ENCODE measurements at places on chromosomes 11 and 22.

DNA sequence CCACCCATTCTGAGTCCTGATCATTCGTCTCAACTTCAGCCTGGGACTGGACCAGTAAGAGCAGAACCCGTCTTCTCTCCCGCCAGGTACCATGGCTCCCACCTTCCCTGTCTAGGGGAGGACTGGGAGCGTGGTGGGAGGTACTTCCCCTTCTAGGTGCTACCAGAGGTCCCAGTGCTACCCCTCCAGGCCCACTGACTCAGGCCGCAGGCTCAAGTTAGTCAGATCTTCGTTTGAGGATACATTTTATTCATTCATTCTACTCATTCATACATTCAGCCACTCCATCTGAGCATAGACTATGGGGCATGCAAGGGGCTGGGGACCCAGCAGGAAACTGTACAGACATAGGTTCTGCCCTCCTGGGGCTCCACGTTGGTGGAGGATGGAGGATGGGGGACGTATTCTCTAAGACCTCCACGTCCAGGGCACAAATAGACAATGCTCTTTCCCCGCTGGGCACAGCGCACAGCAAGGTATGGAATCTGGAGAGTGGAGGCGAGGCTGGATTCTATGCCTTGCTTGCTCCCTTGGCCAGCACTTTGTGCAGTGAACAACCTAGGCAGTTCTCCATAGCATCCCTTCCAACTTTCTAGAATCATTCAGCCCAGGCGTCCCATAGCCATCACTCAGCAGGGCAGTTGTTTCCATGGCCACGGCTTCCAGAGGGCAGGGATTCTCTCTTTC lies 1.0 kb upstream of the RAB3IL1 start:
- no peak for DNase-seq

DNA sequence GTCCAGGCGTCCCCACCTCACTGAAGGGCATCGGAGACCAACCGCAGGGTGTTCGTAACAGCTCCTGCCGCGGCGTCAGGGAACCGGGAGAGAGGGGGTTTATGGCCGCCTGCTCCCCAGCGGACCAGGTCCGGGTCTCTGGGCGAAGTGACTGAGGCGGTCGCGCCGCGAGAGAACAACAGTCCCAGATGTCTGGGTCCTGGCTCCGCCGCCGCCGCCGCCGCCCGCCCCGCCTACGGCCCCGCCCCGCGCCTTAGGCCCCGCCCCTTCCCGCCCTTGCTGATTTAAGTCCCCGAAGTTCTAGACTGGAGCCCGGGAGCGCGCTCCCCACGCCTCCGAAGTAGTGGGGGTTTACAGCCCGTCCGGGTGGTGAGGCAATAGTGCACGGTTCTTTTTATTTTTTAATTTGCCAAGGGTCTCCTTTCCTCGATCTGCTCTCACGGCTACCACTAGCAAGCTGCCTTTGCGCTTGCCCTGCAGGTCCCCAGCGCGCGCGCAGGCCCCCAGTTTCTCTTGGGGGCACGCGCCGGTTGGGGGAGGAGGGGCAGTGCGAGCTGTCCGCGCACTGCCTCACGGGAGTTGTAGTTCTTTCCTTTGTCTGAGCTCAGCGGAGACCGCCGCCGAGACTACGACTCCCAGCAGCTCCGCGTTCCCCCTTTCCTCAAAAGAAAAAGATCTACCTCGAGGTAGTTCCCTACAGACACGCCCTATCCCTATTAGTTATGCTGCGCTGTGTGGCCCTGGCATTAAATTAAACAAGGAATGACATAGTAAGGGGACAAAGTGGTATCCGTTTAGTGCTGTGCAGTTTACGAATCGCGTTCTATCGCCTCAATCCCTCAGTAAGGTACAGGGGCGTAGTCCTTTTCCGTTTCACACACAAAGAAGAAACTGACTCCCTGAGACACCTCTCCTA lies at the start of gene PGM2L1:
Gene PGM2L1 (minus strand): TSS at position 190 of the 916 bp plus-strand sequence. CDS start 272 bp downstream, outside the sequence.
- DNase-seq, result peak; percentile 93

DNA sequence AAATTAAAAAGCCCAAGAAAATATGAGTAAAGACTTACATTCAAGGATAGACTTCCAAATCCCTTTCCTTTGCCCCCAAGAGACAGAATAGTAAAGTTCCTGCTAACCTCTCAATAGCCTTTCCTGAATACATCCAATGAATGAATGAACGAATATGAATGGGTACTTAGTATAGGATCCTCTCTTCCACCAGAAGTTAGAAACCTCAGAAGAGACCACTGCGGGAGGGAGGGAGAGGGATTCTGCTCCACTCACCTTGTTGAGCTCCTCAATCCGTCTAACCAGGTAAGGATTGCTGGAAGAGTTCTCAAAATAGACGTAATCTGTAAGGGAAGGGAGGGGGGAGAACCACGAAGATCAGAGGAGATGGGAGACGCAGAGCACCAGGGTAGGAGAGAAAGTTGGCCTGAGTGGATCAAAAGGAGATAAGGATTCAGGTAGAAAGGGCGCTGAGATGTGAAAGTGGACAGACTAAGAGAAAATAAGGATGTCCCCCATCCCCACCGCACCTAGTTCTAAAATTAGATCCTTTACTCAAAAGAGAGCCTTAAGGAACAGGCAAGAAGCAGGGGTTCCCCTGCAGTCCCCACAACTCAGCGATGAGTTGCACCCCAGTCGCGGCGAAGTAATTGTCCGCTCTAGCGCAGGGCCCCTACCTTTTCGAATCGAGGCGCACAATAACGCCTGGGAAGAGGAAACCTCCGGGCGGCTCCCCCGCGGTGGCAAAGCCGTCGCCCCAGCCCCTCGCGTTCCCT lies 1.1 kb downstream of the MTA2 start:
- DNase-seq, result no peak

- no peak for DNase-seq
These were observed 385.3 kb downstream of the DYNC2H1 start for GRCh38 chr11:103494491-103494890.

DNA sequence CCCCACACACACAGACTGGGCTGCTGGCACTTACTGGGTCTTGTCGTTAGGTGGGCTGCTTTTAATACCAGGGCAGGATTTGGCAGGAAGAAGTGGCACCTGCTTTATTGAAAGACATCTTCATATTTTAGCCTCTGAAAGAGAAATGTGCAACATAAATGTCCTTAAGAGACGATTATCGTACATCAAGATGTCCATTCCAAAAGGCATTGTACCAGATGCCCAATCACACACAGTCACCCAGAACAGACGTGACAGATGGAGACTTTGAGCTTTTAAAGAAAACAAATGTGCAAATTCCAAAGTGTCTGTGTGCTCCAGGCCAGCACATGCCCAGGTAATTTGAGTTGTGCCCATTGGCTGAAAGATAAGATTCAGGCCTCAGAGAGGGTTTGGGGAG lies 155.7 kb downstream of the RRAS2 start:
- no peak for DNase-seq

DNA sequence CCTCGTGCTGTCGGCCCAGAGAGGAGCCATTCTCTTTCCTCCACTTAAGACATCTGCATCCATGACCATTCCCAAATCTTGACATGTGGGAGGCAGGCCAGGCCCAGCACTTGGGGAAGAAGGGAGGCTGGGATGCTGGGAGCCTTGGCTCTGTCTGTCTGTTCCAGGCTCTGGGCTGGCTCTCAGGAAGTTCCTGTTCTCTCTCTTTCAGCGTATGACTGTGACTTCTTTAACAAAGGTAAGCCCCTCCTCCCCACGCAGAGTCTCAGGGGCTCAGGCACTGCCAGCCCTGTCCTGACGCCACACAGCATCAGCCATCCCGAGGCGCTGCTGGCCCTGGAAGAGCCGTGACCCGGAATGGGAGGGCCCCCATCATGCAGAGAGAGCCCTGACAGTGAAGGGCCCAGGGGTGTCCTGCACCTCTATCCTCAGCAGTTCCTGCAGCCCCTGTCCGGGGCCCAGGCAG lies 52.4 kb downstream of the OTOG start:
- no peak for DNase-seq

GRCh38 chr22:29306835-29307595 lies 565 bp downstream of the GAS2L1 start:
- DNase-seq, result peak; percentile 67

DNA sequence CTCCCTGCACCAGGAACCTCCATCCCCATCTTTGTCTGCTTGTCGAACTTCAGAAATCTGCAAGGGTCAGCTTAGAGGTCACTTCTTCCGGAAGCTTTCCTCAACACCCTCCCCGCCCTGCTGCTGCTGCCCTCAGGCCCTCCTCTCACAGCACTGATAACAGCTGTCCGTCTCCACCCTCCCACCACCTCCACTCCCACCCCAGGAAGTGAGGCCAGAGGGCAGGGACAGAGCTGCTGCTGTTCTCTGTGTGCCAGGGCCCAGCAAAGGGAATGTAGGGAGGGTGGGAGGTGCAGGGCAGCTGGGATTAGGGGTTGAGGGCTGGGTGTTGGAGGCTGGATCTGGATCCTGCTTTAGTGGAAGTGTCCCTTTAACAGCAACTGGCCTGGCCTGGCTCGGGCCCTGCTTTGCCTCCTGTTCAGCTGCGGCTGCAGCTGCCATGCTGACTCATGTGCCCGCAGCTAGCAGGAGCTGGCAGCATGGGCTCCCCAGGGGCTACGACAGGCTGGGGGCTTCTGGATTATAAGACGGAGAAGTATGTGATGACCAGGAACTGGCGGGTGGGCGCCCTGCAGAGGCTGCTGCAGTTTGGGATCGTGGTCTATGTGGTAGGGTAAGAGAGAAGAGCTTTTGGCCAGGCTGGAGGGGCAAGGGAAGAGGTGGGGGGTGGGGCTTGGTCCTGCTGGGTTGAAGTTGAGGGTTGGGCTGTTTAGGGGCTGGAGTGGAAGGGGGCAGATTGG lies at the start of gene P2RX6:
Gene P2RX6 (plus strand): TSS at position 440 of the 740 bp plus-strand sequence. CDS start 10 bp downstream, at position 450.
- peak; percentile 80 for DNase-seq

DNA sequence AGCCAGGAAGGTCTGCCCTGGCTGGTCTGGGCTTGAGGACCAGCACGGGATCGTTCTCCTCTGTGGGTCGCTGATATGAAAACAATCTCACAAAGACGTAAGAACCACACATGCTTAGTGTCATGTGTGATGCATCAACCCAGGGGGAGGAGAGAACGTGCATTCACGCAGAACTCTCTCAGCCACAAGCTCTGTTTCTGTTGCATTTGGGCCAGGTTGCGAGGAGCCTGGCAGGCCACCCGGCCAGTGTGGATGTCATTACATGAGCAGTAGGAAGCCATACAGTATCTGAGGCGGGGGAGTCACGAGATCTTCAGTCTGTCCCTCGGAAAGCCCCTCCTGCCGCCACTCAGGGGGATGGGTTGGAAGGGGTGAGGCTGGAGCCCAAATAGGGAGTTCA lies 53.1 kb upstream of the KCNQ1OT1 start:
- no peak for DNase-seq

GRCh38 chr22:50452649-50453048 lies 22.2 kb downstream of the SBF1 start:
- peak; percentile 23 for DNase-seq

DNA sequence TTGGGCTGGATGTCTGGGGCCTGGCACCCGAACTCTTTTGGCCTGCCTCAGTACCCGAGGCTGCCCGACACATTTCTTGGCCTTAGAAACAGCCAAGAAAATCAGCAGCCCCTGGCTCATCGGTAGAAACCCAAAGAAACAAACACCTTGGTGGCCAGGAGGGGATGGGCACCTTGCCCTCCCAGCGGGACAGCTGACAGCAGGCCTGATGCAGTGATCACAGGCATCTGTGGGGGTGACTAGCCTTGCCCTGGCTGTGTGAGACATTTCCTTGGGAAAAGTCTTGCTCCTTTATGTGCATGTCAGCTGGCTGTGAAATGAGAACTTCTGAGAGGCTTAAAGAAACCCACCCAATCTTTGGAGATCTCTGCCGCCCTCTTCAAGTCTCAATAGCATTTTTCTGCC lies 60.9 kb downstream of the SMIM38 start:
- no peak for DNase-seq

- no peak for DNase-seq
These were observed 602 bp upstream of the AQP11 start for GRCh38 chr11:77589181-77589520.

DNA sequence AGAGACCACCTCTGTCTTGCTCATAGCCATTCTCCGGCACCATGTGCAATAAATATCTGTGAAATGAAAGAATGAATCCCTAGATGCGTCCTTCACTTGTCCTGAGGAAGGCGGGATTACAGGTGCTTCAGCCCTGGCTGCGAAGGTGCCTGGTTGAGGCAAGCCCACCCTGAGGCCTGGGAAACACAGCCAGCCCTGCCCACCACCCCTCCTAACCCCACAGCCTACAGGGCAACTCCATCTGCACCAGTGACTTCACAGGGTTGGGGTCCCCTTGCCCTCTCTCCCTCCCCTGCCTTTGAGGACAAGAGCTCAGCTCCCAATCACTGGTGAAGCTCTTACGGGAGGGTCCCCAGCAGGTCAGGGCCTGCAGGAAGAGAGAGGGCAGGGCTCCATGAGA lies 17.5 kb upstream of the SCGB1A1 start:
- no peak for DNase-seq

DNA sequence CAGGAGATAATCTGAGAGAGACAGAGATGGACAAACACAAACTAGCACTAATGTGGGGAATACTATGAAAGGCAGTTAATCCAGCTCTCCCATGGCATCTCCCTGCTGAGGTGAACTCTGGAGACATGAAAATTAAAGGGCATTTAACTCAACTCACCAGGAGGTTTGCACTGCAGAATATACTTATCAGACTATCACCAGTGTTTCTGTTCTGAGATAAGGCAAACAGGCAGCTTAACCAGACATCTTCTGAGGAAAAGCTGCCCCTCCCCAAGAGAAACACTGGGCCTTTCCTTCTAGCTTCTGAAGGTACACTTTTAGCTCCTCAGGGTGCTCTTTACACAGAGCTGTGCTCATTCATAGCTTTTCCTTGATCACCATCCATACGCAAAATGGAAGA lies 85.5 kb downstream of the AMBRA1 start:
- no peak for DNase-seq

DNA sequence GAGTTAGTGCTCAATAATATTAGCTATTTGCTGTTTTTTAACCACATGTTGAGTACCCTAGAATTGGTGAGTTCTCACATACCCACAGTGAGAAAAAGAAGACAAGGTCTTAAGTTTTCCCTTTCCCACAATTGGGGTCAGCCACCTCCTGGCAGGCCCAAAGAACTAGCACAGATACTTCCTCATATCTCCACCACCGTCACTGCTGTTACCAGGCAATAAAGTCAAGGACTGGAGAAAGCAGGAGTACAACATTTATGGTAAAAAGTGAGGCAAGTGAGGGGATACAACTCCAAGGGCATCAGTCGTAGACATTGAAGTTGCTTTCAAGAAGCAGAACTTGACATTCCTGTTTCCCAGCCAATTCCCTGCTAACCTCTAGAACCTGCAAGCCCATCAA lies 19.6 kb downstream of the ELP4 start:
- no peak for DNase-seq

DNA sequence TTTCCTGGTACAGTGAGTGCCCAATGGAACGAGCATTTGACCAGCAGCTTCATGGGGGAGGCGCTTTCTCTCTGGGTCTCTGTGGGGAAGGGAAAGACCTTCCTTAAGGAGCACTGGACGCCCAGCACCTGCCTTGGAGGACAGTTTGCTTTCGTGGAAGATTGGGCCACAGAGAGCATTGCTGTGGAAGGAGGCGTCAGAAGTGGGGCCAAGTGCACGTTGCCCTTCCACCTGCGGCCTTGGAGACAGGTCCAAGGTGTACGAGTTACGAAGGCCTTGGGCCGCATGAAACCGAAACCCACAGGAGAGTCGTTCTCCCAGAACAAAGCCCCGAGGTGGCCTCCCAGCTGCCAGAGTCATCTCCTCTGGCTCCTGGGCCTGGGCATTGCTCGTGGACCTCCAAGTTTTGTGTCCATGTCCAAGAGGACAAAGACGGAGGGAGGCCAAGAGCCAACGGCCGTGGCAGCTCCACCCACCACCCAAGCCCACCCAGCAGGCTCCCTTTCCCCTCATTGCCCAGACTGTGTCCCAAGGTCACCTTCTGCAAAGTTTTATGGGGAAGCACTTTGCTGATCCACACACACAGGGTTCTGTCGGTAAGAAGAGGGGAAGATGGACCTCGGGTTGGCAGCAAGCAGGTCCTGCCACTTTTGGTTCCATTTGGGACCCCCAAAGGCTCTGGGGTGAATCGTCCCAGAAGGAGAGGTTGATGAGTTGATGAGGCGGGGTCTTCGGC lies 5.8 kb upstream of the NLRP6 start:
- DNase-seq, result no peak

Data from foreskin melanocyte (primary cell).